ENCODE measurements at places on chromosomes 4 and X.

GRCh38 chrX:153525451-153525850 lies 8.0 kb downstream of the ATP2B3 start:
- DNase-seq = no peak

DNA sequence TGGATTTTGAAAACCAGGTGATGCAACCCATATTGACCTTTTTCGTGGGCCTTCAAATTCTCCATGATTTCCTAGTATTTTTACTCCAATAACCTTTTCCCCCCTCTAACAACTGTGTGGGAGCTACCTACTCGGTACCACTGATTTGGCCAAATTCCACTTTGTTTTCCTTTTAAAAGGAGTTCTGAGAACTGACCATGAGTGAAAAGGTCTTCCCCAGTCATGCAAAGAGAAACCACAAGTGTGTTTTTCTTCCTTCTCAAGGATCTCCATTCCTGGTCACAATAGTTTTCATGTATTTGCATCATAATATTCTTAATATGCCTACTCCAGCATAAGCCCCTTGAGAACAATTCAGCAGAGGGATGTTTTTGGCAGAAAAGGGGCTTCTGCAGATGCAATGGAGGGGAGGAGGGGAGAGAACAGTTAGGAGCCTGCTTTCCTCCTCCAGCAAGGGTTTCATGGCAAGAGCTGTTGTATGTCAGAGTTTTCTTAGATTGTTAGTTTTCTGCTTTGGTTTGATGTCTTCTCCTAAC lies 195.3 kb upstream of the ANXA3 start:
- no peak for DNase-seq

DNA sequence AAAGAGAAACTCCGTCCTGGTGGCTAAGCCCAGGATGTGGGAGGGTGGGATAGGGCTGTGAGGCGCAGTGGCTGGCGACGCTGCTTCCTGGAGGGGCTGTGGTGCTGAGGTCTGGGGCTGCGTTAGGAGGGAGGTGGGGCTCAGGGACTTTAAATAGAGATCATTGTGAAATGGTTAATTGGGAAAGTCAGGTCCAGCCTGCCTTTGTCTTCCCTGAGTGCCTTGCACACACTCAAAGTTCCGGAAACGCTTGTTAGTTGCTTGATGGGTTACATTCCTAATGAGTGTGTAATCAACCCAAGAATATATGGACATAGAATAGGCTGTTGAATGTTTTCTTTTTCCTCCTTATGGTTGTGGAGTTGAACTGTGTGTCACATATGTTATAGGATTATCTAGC lies 55.7 kb upstream of the CLDN34 start:
- no peak for DNase-seq

GRCh38 chrX:44080083-44080482 lies 106.9 kb upstream of the NDP start:
- DNase-seq = no peak

- DNase-seq = no peak
These were observed 16.4 kb downstream of the NSDHL start for GRCh38 chrX:152847281-152847680.

GRCh38 chr4:106422766-106423165 lies 54.2 kb upstream of the GIMD1 start:
- DNase-seq = no peak

GRCh38 chrX:119174900-119175299 lies 47.3 kb upstream of the KIAA1210 start:
- DNase-seq = no peak

DNA sequence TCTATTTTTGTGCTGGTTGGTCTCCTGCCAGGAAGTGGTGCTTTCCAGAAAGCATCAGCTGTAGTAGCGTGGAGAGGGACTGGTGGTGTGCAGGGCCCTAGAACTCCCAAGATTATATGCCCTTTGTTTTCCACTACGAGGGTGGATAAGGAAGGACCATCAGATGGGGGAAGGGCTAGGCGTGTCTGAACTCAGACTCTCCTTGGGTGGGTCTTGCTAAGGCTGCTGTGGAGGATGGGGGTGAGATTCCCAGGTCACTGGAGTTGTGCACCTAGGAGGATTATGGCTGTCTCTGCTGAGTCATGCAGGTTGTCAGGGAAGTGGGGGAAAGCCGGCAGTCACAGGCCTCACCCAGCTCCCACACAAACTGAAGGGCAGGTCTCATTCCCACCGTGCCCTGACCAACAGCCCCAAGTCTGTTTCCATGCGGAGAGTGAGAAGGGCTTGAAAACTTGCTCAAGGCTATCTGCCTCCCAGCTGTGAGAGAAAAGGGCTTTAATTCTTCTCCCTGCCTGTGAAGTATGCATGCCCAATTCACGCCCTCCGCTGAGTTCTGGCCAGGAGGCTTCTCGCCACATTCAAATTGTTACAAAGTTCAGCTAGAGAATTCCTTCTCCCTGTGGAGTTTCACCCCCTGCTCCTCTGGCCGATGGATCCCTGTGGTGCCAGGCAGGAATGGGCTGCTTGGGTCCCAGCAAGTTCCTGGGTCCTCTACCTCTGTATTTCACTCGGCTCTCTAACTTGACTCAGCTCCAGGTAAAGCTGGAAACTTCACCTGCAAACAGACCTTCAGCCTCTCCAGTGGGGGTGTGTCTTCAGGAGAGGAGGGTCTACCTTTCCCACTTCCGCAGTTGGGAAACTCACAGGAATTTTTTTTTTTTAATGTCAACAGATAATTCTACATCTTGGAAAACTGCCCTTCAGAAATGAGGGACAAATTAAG lies 7.7 kb upstream of the CSTF2 start:
- no peak for DNase-seq

DNA sequence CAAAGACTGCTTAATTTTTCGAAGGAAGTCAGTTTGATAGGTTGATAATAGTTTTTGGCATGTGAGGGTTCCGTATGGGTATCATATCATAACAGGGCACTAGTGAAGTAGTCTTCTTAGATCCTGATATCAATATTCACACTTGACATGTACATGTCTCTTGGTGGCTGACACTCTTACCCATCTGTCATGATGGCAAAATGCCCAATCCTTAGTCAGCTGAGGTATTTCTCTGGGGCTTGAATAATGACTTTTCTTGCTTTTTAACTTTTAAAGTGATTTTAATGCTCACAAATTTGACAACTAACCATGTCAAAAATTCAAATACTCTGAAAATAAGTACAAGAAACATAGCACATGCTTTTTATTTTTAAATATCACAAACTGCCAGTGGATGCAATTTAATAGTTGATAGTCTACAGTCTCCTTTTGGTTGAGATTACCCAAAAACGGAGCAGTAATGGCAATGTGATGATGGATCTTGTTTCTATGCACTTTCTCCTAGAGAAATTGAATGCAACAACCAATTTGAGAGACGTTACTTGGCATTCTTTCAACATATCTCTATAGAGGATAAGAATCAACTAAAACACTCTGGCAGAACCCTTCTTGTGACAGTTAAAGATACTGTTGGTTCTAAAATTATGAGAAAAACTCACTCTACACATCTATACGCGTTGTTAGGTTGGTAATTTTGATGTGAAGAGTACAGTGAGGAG lies 552.9 kb upstream of the PABPC4L start:
- no peak for DNase-seq

- no peak for DNase-seq
These were observed 473.5 kb upstream of the FAM241A start for GRCh38 chr4:111671756-111672155.

GRCh38 chr4:40200875-40201801 lies 4.3 kb downstream of the RHOH start:
- peak; percentile 43 for DNase-seq

GRCh38 chr4:145819101-145819852 lies 119.3 kb downstream of the ZNF827 start:
- DNase-seq = peak; percentile 14

GRCh38 chrX:101749436-101749835 lies 89.8 kb upstream of the ARMCX2 start:
- DNase-seq = no peak

DNA sequence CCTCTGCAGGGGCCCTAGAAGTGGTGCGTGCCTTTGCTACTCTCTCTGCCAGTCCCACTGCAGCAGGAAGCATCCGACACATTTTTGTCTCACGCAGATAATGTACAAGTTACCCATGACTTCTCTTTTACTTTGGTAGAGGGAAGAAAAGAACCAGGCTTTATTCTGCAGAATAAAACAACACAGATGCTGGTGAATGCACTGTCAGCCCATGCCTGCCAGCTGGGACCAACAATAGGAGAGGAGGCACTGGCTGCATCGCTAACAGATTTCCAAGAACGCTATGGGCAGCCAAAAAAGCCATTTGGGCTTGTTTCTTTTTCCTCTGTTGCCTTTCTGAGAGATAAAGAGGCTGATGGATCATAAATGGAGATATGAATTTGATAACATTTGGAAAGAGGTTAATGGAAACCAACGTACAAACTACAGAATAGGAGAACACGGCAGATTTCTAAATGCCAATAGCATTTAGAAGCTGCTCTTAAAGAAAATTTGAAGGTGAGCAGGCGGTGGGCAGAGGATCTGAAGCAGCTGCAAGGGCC lies 47.5 kb upstream of the IGFBP7 start:
- peak; percentile 70 for DNase-seq

- DNase-seq = no peak
These were observed 27.4 kb downstream of the ABLIM2 start for GRCh38 chr4:8131210-8131609.

DNA sequence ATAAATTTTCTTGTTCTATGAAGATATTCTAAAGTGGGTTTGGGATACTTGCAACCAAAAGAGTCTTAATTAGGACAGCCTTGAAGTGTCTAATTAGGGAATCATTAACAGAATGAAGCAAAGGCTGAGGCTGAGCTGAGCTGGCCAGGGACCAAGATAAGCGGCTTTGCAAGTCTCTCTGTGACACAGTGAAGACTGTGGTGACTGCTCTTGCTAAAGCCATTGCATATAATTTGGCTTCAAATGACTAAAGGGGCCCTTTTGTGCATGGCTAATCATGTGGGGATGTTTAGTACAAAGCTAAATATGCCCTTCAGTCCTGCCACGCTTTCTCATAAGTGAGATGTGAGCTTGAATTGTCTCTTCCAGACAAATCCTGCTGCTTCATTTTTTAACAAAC lies 31.2 kb upstream of the GYPA start:
- peak; percentile 11 for DNase-seq

DNA sequence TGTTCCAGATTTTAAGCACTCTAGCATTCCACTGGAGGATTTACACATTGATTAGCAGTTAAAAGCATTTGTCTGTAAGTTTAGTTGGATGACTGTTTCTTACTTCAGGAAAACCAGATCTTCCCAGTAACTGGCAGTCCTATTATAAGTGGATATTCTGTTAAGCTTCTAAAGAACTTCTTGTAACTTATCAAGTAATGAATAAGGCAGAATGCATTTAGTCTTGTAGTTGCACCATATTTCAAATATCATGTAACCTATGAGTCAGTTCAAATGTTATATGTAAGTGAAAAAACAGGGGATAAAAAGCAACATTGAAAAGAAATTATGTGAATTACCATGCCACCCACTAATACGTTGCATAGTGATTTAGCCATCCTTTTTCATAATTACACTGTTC lies 30.2 kb upstream of the TENM3 start:
- no peak for DNase-seq

DNA sequence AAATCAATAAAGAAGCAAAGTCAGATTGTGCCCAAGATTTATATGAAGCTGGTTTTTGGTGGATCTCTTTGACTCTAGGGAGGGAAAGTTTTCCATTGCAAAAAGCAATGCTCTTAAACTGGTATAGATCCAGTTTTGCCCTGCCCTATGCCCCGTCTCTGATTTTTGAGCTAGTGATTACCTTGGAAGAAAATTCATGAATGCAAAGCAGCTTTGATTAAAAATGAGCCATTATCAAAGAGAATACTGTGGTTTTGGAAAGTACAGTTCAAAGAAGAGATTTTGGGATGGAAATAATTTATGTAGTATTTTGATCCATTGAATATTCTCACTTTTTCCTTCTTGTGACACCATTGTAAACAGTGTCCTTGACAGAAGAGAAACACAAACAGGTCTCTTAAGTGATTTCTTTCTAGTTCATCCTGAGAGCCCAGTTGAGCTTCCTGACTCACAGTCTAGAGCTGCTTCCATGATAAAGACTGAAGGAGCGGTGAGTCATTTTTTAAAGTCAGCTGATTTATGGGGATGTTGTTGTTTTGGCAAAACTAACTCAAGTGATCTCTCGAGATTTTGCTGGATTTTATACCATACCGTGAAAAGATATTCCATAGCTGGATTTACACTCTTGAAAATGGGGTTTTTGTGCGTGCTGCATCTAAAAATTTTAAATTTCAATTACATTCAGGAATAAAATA lies 76.7 kb downstream of the AFF1 start:
- DNase-seq = no peak

DNA sequence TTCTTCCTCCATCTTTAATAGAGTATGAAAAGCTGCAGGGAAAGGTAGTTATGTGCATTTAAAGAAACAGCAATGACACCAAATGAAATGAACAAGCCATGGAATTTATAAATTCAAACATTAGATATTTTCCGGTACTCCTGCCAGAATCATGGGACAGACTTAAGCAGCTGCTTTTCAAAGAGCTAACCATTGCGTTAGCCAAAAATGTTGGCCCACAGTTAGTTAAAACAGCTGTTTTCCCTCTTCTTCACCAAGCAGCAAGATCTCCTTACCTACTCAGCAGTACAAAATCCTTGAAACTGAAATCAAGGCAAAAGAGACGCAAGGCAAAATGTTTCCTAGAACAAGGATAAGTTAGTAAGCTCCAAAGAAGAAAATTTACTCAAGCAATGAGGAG lies 64.0 kb downstream of the MANBA start:
- DNase-seq = no peak

- DNase-seq = no peak
These were observed 62.0 kb upstream of the MAGEB2 start for GRCh38 chrX:30153175-30153880.

DNA sequence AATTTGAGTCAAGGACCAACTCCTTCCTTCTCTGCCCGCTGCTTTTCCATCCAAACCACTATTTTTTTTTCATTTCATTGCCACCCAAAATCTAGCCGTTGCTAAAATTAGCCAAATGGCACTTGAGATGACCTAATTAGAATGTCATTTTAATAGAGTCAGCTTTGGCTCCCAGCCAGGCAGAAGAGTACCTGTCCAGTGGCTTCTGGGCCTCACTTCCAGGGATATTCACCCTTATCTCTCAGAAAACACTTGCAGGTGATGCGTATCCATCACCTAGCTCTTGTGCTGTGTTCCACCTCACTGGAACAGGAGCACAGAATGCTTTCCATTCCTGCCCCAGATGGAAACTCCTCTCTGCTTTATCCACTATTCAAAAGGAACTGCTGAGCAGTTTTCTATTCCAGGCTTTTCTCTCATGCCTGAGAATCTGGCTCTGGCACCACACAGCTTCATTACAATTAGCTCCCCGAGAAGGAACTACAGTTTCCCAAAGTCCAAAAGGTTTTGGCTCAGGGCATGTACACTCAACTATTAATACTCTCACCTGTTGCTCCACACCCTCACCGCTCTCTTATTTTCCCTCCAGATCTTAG lies 18.5 kb downstream of the MAGEA9B start:
- DNase-seq = no peak

DNA sequence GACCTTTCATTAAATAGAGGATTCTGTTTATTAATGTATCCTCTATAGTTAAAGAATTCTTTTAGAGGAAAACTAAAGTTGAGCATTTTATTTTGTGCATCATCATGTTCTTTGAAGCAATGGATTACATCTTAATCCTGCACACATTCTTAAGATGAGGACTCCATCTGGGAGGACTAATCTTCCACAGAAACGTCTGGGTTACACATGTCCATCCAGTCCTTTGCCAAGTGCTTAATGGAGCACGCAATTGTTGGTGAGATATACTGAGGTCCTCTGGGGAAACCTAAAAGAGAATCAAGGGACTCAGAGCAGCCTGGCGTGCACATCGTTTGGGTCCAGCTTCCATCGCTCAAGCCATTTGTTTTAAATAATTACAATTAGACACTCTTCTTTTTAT lies 115.1 kb upstream of the SFRP2 start:
- no peak for DNase-seq

Measured in pons (tissue), 1 donor.